ENCODE measurements at places on chromosomes 12 and 14.

- DNase-seq = no peak
Observed at GRCh38 chr14:39267608-39268005, 33.9 kb downstream of the MIA2 start.

DNA sequence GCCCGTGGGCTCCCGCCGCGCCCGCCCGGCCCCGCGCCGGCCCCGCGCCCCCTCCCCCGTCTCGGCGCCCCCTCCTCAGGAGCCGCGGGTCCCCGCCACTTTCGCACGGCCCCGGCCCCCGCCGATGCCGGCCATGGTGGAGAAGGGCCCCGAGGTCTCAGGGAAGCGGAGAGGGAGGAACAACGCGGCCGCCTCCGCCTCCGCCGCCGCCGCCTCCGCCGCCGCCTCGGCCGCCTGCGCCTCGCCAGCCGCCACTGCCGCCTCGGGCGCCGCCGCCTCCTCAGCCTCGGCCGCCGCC is 263 bp downstream of the RCOR1 start:
- DNase-seq = no peak

GRCh38 chr12:69929531-69929930 is 104.5 kb downstream of the MYRFL start:
- DNase-seq = no peak

- DNase-seq = no peak
Observed at GRCh38 chr14:53744857-53745256, 211.8 kb downstream of the BMP4 start.

- no peak for DNase-seq
Observed at GRCh38 chr14:68977180-68977717, 1.9 kb downstream of the ACTN1 start.

DNA sequence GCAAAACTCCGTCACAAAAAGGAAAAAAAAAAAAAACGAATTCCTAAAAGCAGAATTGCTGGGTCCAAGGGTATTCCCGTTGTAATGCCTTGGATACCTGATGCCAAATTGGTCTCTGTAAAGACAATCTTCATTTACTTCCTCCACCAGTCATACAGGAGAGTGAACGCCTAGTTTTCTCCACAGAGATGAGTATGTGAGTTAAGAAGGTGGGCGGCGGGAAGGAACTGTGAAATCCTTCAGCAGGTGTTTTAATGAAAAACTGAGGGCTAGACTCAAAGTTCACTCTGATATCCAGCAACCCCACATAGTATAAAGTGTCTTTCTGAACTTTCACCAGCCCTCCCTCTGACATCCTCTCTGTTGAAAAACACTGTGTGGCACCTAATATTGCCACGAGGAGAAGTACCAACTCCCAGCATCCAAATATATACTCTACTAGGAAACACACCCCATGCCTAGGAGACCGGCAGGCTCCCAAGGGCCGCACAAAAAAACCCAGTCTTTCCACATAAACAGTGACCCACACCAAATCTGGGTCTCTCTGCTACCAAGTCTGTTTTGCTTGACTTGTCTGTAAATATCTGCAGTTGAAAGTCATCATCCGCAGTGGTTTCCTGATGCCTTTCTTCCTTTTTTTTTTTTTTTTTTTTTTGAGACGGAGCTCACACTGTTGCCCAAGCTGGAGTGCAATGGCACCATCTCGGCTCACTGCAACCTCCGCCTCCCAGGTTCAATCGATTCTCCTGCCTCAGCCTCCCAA is 30.3 kb upstream of the FOXN3 start:
- no peak for DNase-seq

DNA sequence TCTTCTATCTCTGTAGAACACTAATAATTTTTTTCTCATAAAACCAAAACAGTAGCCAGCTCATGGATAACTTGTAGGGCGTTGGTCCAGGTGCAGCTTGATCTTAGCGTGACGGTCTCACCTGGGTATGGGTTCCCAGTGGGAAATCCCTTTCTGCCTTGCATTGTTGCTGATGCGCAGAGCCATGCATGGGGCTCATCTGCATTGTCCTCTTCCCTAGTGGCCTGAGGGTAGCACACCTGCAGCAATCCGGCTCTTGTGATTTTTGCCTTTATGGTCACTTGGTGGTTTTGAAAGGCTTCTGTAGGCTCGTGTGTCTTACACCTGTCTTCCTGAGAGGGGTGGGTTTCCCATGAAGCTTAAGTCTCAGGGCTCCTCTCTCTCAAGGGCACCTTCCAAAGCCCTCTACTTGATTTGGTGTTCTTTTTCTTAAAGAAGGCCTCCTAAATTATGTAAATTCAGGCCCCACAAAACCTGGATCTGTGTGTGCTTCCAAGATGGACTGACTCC is 130.6 kb downstream of the PRKCH start:
- no peak for DNase-seq

DNA sequence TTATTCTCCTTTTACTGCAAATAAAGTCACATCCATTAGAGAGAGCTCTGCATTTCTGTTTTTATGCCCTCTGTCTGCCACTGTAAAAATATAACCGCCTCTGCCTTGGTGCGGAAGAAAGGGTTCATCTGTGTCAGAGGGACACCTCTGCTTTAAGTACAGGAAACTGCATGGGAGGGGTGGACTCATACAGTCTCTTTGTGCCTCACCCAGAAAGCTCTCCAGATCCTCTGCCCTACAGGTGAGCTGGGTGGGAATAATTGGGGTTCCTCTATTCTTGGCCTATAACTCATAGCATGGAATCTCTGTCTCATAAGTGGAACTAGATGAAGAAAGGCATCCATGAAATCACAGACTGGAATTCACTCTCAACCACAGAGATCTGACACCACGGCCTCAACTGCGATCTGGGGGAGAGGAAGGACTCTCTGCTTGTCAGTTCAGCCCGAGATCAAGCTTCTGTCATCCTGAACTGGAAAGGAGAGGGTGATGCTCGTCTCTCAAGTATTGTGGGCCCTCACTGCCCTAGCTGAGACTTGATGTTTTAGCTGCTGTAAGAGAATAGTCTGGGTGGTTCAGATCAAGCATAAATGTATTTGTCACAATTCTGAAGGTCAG is 702.3 kb downstream of the TMEM121 start:
- DNase-seq = no peak

- DNase-seq = no peak
Observed at GRCh38 chr12:129662234-129662633, 241.6 kb downstream of the TMEM132D start.

All from GM12891 (cell line).